ENCODE measurements at places on chromosomes 6 and 20.

- DNase-seq, result no peak
Measured at GRCh38 chr6:1409774-1410465, 20.5 kb downstream of the FOXF2 start.

- no peak for DNase-seq
Measured at GRCh38 chr6:44067173-44068139, 59.8 kb downstream of the MRPL14 start.

- DNase-seq, result no peak
Measured at GRCh38 chr20:60403105-60403741, 445.0 kb downstream of the CDH26 start.

DNA sequence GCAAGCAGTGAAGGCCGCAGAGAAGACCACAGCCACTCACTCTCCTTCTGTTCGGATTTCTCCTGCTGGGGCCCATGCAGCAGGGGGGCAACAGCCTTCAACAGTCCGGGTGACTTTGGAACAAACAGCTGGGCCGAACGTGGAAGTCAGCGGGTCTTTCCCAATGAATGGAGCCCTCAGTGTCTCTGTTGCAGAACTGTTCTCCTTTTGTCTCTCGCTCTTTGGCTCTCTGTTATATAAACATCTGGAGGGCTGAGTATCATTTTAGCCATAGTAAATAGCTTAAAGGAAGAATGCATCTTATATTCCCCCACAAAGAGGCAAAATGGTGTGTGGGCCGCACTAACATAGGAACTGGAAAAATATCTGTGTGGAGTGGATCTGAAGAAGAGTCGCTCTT, 136.7 kb upstream of the RALGAPA2 start:
- DNase-seq, result no peak

- no peak for DNase-seq
Measured at GRCh38 chr20:61771805-61772350, 293.8 kb downstream of the TAF4 start.

DNA sequence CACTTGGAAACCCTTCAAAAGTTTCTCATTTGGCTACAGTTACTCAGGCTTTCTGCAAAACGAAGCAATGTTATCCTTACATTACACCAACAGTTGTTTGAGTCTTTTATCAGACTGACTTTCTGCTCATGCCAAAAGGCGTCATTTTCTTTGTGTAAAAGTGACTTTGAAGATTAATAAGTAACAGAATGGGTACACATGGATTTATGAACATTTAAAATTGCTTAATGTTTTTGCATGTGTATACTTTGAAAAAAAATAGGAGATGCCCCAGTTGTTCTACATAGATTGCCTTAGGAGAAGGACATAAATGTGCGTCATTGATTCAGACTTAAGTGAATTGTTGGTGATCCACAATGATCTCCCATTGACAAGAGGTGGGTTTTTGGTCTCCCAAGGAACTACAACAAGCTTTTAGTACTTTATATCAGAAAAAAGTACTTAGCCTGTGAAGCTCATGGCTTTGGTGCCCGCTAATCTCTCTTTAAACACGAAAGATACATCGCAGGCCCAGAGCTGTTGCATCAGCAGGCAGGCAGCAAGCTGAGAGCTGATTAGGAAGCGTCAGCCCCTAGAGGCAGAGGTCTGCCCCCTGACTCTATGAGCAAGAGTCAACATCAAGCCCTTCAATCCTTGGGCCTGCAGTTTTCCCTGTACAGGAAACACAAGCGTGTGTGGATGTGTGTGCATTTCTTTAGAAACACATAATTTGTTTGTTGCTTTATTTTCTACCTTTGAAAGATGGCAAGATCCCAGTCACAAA, 45.9 kb downstream of the SLC22A3 start:
- no peak for DNase-seq

GRCh38 chr6:126781582-126781981, 336.9 kb upstream of the RSPO3 start:
- DNase-seq, result no peak

- no peak for DNase-seq
Measured at GRCh38 chr6:63452125-63452524, 120.2 kb upstream of the LOC128125822 start.

DNA sequence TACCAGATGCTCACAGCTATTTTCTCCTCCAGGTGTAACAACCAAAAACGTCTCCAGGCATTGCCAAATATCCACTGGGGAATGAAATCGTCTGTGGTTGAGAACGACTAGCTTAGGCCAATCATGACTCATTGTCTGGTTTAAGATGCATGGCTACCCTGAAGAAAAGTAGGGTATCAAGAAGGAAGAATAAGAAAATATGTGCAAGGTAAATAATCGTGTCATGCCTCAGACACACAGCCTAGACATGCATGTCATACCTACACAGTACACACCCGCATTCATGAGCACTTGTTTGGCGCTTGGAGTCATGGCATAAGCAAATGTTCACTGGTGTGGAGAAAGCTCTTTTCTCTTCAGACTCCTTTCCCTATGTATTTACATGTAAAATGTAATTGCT, 745.7 kb downstream of the MAFB start:
- no peak for DNase-seq

GRCh38 chr6:38957426-38957825, 91.2 kb upstream of the GLP1R start:
- DNase-seq, result no peak

GRCh38 chr6:104186831-104187230, 672.9 kb downstream of the HACE1 start:
- no peak for DNase-seq

GRCh38 chr6:3326184-3326971, 67.6 kb downstream of the PSMG4 start:
- DNase-seq, result no peak

DNA sequence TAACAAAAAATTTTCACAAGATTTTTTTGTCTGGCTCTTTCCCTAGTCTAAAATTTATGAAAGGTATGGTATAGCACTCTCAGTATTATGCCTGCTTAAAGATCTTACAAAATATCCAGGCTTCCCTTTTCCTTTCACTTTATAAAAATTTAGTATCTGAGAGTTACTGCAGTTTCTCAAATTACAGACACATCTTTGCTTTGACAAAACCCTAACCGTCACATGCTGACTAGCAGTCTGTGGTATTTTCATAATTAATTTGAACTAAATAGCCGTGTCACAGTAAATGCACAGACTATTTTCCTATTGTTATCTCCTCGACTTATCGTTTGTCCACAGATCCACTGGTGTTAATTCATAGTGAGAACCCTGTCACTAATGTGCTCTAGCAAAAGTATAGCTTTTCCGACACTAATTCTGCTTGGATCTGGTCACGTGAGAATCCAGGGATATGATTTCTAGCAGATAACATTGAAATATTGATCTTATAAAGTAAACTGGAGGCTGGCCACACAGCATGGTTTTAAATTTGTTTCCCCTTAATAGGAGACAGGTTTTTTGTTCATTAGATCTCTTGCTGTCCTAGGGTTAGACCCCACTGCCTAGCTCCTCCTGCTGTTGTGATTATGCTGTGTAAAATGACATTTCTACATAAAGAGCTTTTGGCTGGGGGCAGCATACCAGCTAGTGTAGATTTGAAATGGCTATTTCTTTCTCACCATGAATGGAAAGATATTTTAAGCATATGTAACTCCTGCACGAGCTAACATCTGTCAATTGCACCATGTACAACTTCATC, 340.6 kb upstream of the SASH1 start:
- no peak for DNase-seq
